Central memory CD8-positive, alpha-beta T cell (primary cell): ENCODE measurements at places on chromosomes 4 and X.

DNA sequence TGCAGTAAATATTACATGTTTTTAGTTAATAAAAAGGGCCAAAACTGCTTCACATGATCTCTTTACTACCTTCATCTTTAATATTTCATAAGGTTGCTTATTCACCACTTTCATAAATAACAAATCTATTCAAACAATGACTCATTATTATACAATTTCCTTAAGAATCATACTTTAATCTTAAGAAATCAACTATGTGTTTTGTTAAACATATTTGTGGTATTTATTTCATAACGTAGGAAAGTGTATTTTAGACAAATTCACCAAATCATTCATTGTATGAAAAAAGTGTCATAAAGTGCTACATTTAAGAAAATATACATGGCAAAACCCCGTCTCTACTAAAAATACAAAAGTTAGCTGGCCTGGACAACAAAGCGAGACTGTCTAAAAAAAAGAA is 150.5 kb upstream of the RXFP1 start:
- DNase-seq = no peak

- DNase-seq = no peak
Measured at GRCh38 chrX:12892716-12893115, 13.7 kb upstream of the TLR8 start.

GRCh38 chr4:138898282-138898681 is 117.3 kb upstream of the NOCT start:
- no peak for DNase-seq

GRCh38 chr4:118335324-118335723 is 17.5 kb downstream of the PRSS12 start:
- no peak for DNase-seq

- no peak for DNase-seq
Measured at GRCh38 chr4:119977076-119977940, 89.3 kb downstream of the MAD2L1 start.

GRCh38 chrX:150509703-150510102 is 58.7 kb upstream of the MTM1 start:
- DNase-seq = no peak

- DNase-seq = no peak
Measured at GRCh38 chr4:77959566-77960338, 97.1 kb downstream of the MRPL1 start.

DNA sequence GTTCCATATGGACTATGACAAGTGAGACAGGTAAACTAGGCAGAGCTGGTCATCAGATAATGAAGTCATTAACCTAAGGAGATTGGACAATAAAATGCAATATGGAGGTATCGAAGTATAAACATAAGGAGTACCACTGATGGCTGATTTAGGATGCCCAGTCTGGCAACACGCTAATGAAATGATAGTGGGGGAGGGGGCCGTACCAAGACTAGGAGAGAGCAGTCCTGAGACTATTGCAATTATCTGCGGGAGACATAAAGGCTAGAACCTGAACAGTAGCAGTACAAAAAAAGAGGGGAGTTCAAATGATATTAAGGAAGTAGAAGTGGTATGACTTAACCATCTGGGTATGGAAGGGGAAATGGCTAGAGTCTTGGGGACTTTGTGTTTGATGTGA is 2.3 kb downstream of the F9 start:
- DNase-seq = no peak

- no peak for DNase-seq
Measured at GRCh38 chr4:154030746-154031145, 241.9 kb upstream of the SFRP2 start.

GRCh38 chr4:81492606-81493230 is 21.0 kb upstream of the RASGEF1B start:
- no peak for DNase-seq

GRCh38 chr4:22391551-22391950 is 124.3 kb downstream of the ADGRA3 start:
- no peak for DNase-seq
